Tongue (tissue), 3 donors: ENCODE measurements at places on chromosomes 2 and 18. TPM values are rescaled to one million over a fixed set of nuclear protein-coding genes. Genes with fewer than 3 reads are reported as not detected.
A peak's percentile ranks its signal among the peaks of the same experiment; 100 is the strongest.

Gene OXER1
- 4.1 TPM for total RNA-seq

DNA sequence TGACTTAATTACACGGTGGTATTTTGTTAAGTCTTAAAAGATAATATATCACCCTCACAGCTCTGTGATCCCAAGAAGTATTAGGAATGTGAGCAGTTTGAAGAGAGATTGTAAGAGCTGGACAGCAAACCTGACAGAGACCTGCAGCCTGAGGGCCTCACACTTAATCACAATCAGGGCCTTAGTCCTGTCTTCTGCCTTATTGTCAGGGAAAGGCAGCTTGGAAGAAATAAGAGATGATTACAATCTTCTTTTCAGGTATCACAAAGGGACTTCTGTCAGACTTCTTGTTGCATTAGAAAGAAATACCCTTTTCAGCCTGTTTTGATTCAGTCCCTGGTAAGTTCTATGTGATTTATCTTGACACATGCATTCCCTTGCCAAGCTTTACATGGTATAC is 1433.8 kb upstream of the SLC39A10 start:
- no peak for DNase-seq

DNA sequence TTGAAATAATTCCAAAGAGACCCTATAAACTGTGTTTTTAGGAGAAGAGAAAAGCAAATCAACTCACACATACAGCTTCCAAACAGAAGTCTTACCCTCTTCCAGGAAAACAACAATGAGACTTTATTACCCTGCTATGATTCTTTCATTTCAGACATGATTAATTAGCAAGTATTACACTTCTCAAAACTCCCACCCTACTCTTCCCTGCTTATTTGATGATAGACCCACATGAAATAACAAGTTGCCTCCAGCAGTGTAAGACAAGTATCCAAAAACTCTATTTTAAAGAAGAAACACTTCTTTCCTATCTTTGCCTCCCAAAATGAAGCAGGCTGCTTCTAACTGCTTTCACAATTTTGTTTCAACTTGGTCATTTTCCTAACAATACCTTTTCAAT is 4.1 kb downstream of the FIGN start:
- DNase-seq = no peak

DNA sequence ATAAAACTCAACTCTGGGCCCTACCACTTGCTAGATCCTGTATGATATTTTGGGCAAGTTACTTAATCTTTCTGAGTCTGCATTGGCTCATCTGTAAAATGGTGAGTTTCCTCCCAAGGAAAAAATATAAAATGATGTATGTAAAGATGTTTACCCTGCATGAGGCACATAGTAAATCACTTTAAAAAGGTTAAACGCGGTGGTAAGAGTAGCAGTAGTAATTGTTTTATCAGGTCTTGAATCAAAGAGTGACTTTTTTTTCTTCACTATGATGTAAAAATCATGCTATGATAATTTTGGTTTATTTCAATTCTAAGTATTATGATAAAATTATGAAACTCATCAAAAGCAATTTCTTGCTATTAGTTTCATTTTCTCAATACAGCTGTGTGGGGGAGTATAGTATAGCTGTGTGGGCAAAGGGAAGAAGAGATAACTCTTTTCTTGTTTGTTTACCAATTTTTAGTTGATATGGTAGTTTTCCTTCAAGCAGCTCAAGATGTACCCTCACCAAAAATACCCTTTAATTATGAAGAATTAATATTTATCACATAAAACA is 10.7 kb downstream of the ARHGAP15 start:
- no peak for DNase-seq

DNA sequence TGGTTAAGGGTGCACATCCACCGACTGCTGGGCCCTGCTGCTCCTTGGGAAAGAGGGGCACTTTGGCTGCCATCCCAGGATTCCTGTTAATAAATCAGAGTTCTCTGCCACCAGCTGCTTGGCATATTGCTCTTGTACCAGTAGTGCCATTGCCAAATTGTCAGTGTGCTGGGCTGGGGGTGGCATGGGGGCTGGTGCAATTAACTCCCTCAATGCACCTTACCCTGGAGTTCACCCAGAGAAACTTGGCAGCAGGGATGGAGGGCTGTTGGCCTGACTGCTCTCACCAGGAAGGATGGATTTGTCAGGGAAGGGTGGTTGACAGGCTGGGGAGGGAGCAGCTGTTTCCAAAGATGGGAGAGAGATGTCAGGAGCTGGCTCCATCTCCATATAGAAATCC is 94.6 kb upstream of the SKOR2 start:
- peak; percentile 58 for DNase-seq

- no peak for DNase-seq
Measured at GRCh38 chr2:196076778-196077568, 8.3 kb upstream of the DNAH7 start.

DNA sequence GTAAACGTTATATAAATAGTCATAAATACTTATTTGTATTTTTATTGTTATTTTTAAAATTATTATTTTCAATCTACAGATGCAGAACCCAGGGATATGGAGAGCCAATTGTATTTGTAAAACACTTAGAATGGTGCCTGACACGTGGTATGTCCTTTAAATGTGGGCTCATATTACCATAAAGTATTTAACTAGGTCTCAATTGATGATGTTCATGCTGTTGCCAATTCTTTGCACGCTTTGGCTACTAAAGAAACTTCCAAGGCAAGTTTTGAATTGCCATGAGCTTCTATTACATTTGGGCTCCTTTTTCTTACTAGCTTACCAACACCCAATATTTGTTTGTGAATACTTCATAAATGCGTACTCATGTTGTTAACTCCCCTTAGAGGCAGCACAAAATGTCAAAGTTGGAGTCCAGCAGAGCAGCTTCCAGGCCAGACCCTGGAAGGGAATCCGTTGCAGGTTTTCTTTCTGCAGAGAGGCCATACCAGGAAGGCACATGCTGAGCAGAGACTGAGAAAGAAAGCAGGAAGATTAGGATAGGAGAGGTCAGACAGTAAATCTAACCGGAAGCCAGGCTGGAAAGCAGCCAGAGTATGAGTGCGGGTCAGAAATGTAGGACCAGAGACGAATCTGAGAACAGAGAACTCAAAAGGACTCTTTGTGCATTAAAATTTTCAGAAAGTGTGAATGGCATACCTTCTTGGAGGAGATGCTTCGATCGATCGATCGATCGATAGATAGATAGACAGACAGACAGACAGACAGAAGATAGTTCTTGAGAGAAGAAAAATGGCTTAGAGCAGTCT is 4.2 kb upstream of the NOSTRIN start:
- DNase-seq = no peak

DNA sequence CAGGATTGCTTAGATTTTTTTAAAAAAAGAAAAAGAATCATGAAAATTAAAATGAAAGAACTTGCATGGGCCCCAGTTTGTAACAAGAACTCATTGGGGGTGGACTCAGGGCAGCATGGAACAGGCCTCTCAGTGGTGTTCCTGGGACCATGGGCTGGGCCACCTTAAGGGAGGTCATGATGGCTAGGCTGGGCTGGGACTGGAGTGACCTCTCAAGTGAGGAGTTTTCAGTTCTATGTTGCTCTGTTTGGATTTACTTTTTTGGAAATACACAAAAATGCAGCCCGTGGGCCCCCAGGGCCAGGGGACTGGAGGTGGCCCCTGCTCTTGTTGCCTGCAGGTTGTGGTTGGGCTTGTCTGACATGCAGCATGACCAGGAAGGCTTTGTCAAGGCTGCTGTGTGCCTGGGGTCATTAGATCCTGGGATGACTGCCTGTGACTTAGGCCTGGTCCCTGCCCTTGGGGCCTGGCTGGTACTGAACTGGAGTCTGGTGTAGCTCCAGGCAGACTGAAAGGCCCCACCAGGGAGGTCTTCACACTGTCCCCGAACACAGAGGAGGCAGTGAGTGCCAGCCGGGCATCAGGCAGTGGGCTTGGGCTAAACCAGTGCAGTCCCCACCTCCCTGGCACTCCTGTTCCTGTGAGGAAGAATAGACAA is 115.6 kb downstream of the GLI2 start:
- DNase-seq = no peak

DNA sequence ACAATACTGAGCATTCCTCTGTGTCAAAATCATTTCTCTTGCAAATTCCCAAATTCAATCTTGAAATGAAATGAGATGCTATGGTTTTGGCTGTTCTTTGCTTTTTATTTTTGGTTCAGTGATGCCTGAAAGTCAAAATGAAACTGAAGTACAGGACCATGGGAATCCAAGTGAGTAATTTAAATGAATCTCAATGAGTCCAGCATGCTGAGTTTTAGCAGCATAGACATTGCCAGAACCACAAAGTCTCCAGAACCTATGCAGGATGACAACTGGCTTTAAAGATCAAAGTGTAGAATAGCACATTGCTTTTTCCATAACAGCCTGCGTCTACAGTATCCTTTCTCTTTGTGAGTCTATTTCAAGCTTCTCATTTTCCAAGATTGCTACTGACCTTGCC is 1050.7 kb upstream of the PIK3C3 start:
- peak; percentile 6 for DNase-seq

DNA sequence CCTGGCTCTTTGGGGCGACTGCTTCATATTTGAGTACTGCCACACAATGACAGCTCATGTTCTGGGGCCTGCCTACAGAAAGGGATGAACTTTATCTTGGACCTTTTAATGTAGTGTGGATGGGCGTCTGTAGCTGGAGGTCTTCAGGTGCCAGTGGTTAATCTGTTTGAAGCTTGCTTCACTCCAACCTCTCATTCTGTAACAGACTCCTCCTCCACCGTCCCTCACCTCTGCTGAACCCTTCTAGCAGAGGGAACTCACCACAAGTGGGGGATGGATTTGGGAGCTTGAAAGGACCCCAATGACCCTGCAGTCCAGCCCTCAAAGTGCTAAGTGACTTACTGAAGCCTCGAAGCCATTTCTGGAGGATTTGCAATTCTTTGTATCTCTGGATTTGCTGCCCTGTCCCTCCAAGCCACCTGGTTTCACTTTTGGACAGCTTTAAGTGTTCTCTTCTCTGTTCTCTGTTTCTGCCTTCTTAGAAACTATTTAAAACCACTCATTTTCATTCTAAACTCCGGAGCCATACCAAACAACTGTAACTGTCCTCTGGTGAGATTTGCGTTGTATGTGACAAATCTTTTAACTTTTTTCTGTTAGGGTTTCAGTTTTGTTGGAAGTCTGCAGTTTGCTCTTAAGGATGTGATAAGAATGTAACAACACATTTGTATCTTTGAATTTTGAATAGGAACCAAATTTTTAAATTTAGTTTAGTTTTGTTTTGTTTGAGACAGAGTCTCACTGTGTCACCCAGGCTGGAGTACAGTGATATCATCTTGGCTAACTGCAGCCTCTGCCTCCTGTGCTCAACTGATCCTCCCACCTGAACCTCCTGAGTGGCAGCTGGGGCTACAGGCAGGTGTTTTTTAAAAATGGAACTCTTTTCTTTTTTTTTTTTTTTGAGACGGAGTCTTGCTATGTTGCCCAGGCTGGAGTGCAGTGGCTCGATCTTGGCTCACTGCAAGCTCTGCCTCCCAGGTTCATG is 37.0 kb upstream of the CASP8 start:
- DNase-seq = no peak

DNA sequence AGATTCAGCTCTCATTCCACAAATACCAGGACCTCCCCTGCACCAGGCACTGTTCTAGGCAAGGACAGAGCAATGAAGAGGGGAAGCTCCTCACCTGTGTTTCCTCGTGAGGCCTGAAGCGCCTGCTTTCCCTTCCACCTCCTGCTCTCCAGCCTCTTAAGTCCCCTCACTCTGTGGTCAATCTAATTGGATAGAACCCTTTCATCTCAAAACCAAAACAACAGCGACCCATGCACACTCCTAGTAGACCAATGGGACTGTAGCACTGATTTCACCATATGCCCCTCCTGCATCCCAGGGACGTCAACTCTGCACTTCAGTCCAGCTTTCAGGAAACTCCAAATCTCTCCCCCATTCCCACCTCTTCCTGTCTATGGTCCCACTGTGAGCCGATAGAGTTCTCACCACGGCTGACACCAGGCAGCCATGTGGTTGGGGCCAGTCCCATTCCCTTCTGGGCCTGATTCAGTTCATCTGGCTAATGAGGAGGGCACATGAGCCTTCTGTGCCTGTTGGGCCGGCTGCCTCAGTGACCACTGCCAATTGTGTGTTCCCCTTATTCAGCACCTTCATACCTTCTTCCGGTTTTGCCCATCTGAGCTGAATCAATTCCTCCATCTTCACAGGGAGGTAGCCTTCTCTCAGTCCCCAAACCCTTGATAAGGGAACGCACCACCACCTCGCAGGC is 33.3 kb upstream of the MAT2A start:
- no peak for DNase-seq
